Stimulated activated CD8-positive, alpha-beta memory T cell treated with anti-CD3 and anti-CD28 coated beads, Interleukin-7, amount 100 ng/mL, for 48 hours (primary cell): ENCODE measurements at places on chromosomes 16 and 17.

GRCh38 chr16:27528294-27528693, 21.4 kb downstream of the GTF3C1 start:
- no peak for DNase-seq

DNA sequence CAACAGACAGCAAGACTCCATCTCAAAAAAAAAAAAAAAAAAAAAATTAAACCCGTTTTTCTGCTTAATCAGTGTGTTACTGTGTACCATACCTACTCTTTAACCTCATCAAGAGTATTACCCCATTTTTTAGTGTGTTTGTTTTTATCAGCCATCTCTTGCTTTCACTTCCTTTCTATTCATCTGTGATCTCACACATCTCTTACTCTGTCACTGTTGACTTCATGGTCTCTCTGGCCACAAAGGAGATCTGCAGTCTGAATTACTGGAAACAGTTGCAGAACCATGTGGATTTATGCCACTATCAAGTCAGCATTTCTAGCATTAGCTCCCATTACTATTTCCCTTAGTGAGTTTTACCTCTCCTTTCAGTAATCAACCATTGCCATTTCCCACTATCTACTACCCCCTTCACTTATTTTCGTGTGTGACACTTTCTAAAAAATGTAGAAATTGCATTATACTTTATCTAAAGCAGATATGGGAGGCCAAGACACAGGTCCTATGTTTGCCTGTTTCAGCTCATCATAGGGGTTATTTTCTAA, 20.1 kb downstream of the NDEL1 start:
- no peak for DNase-seq

DNA sequence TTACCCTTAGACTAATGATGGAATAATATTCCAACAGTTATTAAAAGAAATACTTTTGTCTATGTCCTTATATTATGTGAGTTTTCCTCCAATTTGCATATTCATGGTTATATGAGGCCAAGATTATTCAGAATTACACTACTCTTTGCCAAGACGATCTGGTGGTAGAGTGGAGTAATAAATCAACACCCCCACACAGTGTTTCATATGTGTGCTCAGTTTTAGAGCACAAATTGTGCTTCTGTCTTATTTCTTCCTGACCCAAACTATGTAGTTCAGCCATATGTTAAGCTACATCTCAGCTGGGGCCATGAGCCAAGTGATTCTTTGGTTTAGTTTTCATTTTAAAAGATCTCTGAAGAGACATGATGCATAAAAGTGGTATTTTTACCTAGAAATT, 26.9 kb upstream of the PPM1E start:
- DNase-seq: no peak

GRCh38 chr17:2758870-2759269, 9.4 kb upstream of the CCDC92B start:
- DNase-seq: no peak

GRCh38 chr17:5031365-5032082, 3.7 kb downstream of the SLC52A1 start:
- peak; percentile 82 for DNase-seq

DNA sequence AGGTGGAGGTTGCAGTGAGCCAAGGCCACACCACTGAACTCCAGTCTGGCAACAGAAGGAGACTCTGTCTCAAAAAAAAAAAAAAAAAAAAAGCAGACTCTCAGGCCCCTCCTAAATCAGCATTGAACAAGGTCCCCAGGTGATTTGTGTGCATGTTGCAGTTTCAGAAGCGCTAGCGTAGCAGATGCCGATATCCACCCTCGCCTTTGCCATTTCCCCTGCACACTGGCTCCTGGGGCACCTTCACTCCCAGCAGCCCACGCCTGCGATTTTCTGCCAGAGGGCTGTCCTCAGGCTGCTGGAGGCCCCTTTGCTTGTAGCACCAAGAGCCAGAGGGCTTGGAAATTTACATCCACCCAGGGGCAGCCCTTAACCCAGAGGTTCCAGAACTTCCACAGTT, 95.6 kb downstream of the WSCD1 start:
- DNase-seq: no peak

GRCh38 chr17:35695613-35696012, 35.8 kb upstream of the RASL10B start:
- no peak for DNase-seq

DNA sequence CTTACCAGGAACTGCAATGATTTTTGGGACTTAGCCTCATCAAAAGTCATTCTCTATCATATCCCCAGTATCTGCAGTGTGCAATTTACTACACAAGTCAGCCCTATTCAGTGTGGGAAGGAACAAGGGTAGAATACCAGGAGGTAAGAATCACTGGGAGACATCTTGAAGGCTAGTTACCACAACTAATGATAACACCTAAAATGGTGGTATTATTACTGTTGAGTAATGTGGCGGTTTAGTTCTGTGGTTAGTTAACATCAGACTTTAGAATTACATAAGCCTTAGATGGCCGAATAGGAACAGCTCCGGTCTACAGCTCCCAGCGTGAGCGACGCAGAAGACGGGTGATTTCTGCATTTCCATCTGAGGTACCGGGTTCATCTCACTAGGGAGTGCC, 567.9 kb upstream of the CDH11 start:
- DNase-seq: no peak

- no peak for DNase-seq
Observed at GRCh38 chr17:83179811-83180210, 100.4 kb downstream of the METRNL start.

DNA sequence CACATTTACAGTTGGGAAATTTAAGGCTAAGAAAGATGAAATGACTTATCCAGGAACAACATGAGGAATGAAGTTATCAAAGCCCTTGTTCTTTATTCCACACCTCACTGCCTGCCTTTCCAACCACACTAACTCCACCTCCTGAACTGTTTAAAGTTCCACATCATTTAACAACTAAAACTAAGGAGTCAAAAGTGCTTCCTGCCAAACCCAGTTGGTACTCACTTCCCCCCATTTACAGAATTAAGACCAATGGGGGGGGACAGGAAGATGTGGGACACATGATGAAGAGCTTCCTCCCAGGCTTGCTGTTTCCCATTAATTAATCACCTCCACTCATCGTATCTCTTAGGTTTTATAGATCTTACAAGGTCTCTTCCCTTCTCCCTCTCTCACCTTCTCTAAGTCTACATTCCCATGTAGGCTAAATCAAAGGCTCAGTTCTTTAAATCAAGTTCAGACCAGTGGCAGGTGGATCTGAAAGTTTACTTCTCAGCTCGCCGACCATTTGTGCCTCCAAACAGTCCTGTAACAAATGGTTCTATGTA, 19.2 kb upstream of the TMEM101 start:
- no peak for DNase-seq
